ENCODE measurements at places on chromosomes 4 and X.

- H3K4me1 ChIP-seq = no peaks in the 10 kb centered on the region
- H3K27me3 ChIP-seq = no peaks in the 10 kb centered on the region
- H3K27ac ChIP-seq = no peak overlapping the region
- H3K36me3 ChIP-seq = no peaks in the 10 kb centered on the region
Measured at GRCh38 chrX:96430756-96431455, 253.7 kb upstream of the DIAPH2 start.

DNA sequence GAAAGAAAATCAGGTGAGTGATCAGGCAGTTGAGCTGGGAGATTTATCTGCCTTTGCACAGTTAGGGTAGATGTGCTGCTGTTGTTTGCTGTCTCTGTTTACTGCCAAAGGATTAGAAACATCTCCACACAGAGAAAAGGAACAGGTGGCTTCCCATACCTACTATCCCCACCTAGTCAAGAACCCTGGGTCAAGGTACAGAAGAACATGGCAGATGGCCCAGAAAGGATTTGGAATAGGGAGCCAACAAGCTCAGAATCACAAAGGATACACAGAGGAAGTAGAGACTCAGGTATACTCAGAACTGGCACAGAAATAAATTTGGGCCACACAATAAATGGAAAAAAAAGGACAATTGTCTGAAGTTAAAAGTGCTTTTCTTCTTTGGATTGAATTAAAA is 64.3 kb downstream of the TIGD2 start:
- H3K27ac ChIP-seq = no peak overlapping the region
- no peaks in the 10 kb centered on the region for H3K4me1 ChIP-seq
- DNase-seq = no peak
- H3K27me3 ChIP-seq = peaks cover 21% of the 10 kb centered on the region

DNA sequence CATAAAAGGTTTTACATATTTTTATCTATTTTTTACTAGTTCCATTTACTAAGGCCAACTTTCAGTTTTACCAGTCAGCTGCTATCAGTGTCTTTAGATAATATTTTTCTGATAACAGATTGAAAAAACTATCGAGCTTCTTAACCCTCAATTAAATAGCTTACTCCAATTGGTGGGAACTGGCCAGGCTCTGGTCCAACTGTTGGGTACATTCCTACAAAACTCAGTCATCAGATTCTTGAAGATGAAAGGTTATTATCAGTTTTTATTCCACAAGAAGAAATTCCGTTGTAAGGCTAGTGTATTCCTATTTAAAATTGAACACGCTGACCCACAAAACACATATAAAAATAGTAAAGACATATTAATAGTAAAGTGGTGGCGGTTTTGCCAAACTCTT is 346.2 kb downstream of the MAPK10 start:
- H3K27me3 ChIP-seq = no peaks in the 10 kb centered on the region
- no peak overlapping the region for H3K4me3 ChIP-seq
- H3K4me1 ChIP-seq = no peaks in the 10 kb centered on the region
- H3K36me3 ChIP-seq = no peaks in the 10 kb centered on the region
- no peak for DNase-seq
- H3K27ac ChIP-seq = no peak overlapping the region

DNA sequence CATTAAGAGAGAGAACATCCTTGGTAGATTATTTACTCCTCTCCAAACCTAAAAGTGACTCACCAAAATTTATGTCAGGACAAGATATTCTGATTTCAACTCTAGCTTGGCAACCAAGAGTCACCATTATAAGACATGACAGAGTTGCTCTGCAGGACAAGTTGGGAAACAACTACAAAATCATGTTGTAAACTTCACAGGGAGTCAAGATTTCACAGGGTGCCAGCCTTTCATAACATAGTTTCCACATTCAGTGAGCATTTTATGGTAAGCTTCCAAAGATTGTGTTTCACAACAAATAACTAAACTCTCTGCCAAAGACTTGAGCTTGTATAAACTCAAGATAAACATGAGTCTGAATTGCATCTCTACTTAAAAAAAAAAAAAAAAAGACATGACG is 121.0 kb upstream of the DIAPH2 start:
- H3K36me3 ChIP-seq = no peaks in the 10 kb centered on the region
- no peak overlapping the region for H3K27ac ChIP-seq
- H3K4me1 ChIP-seq = no peaks in the 10 kb centered on the region
- H3K4me3 ChIP-seq = no peak overlapping the region
- no peaks in the 10 kb centered on the region for H3K27me3 ChIP-seq
- no peak for DNase-seq

DNA sequence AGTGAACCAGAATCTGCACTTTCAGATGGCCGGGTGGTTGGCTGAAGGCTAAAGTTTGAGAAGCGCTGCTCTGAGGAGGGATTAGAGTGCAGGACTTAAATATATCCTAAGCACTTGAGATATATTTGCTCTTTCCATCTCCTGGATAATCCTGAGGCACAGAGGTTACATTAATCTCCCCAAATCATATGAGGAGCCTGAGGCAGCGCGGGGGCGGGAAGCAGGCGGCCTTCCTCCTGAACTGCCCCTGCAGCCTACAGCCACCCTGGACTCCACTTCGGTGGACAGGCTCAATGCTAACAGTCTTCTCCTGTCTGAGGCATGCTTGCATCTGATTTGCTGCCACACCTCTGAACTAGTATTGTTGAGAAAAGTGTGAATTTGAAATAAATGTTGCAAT is 72.5 kb downstream of the AFAP1 start:
- no peaks in the 10 kb centered on the region for H3K27me3 ChIP-seq
- no peak for DNase-seq
- peaks cover 22% of the 10 kb centered on the region for H3K36me3 ChIP-seq
- H3K4me3 ChIP-seq = no peak overlapping the region
